Tibial nerve (tissue), 4 donors: ENCODE measurements at places on chromosomes 6 and 20. TPM values are rescaled to one million over a fixed set of nuclear protein-coding genes. Genes with fewer than 3 reads are reported as not detected.
A peak's percentile ranks its signal among the peaks of the same experiment; 100 is the strongest.

DNA sequence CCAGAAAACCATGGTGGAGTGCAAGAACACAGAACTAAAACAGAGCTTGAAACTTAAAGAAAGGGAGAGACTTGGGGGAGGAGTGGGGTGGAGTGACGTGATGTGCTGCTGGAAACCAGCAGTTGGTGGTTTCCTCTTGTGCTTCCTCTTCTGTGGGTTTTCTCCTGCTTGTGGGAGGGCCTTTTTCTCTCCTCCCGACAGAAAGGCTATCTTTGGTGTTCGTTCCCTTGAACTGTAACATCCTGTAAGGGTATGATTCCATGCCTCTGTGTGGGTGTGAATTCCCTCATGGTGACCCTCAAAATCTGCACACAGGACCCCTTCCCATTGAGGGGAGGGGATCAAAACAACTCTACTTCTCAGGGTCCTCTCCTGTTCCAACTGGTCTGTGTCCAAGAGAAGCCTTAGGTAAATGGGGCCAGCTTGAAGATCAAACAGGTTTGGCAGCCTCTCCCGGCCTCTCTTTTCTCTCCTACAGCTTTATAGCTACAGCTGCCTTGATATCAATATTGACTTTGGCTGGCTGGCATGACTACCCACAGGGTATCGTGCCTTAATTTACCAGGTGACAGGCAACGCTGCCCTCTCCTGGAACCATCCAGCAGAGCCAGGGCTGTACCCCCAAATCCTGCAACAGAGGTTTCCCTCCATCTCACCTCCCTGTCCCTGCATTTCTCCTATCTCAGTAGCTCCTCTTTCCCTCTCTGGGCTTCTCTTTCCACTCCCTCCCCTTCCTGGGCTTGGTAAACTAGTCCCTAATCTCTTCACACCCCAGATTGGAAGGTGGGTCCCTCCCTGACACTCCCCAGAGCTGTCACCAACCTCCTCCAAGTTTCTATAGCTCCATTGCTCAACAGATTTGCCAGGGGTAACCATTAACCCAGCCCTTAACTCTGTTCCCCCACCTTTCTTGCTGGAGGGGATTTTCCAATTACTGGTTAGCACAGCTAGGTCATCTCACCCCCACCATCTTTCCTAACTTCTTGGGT, 1.5 kb upstream of the MSH5 start:
- H3K36me3 ChIP-seq, result peaks cover 4% of the 10 kb centered on the region
- peaks cover 42% of the 10 kb centered on the region for H3K4me1 ChIP-seq
- peak; percentile 52 for DNase-seq
- H3K27me3 ChIP-seq, result no peaks in the 10 kb centered on the region
- H3K27ac ChIP-seq, result peak overlapping the region; percentile 34

DNA sequence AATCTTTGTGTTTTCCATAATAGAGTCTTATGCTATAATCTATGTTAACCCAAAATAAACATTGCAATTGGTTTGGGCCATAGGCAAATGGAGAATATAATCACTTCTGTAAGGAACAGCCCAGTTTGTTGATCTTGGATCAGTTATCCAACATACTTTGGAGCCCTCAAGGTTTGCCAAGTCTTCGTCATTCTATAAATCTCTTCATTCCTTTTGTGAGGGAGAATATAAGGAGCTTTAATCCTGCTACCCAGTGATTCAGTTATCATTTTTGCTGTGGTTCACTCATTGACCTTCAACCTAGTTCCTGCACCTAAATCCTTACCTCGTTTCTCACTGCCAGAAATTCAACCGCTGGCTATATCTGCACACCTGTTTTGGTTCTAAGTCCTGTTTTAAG, 500.3 kb upstream of the PTCHD4 start:
- H3K27ac ChIP-seq, result no peak overlapping the region
- no peak for DNase-seq
- no peak overlapping the region for H3K4me3 ChIP-seq
- H3K36me3 ChIP-seq, result no peaks in the 10 kb centered on the region
- H3K4me1 ChIP-seq, result no peaks in the 10 kb centered on the region

- no peak overlapping the region for H3K4me3 ChIP-seq
- DNase-seq, result no peak
- no peak overlapping the region for H3K27ac ChIP-seq
Observed at GRCh38 chr20:582204-582603, 27.9 kb downstream of the TCF15 start.

DNA sequence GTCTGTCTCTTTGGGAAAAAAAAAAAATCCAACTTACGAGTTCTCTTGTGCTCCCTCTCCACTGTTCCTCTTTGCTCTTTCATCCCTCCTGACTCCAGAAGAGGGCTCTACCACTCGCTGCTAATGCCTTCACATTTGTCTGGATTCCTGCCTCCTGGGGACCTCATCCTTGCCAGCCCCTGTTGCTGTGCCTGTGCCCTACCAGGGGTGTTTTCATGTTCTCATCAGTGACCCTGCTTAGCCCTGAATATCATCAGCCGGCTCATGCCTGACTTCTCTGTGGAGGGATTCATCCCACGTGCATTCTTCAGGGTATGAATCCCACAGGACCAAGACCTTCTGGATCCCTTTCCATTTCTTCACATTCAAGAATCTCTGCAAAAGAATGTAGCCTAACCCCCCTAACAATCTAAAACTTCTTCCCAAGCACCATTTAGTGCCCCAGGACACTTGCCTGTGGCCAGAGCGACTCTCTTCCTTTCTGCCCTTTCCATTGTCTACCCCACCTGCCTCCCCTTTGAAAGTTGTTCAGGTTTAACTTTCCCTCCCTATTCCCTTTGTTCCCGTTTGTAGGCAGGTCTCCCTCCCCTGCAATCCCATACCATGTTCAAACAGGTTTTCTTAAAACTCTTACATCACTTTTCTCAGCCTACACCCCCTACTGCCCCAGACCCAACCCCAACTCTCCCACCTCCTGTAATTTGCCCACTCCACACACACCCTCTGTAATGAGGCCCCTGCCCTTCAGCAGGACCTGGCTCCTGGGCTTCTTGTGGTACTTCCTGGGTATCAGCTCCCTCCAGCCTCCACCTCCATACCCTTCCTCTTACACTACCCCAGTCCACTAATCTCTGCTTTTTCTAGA, 50.2 kb downstream of the RREB1 start:
- no peak for DNase-seq
- H3K27ac ChIP-seq, result no peak overlapping the region
- H3K27me3 ChIP-seq, result no peaks in the 10 kb centered on the region
- no peaks in the 10 kb centered on the region for H3K4me1 ChIP-seq

DNAH8 gene
- not detected for total RNA-seq

- no peak overlapping the region for H3K27ac ChIP-seq
- peak; percentile 46 for DNase-seq
- H3K27me3 ChIP-seq, result no peaks in the 10 kb centered on the region
- H3K36me3 ChIP-seq, result no peaks in the 10 kb centered on the region
- no peak overlapping the region for H3K4me3 ChIP-seq
- peaks cover 6% of the 10 kb centered on the region for H3K4me1 ChIP-seq
Observed at GRCh38 chr6:14665827-14666724, 548.5 kb downstream of the CD83 start.

DNA sequence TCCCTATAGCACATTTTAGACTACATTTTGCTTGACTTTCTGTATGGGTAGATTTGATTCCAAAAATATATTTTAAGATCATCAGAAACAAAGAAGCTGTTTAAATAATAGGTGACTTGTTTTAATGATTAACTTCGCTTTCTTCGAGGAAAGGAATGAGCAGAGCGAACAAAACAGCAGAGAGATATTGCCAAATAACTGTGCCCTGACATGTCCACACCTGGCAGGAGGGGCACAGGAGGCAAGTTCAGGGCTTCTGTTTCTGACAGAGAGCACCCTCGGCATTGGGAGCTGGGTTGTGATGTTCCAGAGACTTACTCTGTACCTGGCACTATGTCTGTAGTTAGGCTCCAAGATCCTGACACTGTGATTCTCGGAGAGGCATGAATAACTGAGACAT, 155.7 kb upstream of the SASH1 start:
- no peaks in the 10 kb centered on the region for H3K36me3 ChIP-seq
- DNase-seq, result no peak
- H3K27ac ChIP-seq, result no peak overlapping the region
- H3K4me1 ChIP-seq, result no peaks in the 10 kb centered on the region

ATP6V1G2 gene
- 2.0 TPM for total RNA-seq

GRCh38 chr6:75305573-75305972, 21.0 kb upstream of the TMEM30A start:
- no peak overlapping the region for H3K4me3 ChIP-seq
- no peaks in the 10 kb centered on the region for H3K27me3 ChIP-seq
- DNase-seq, result no peak
- no peaks in the 10 kb centered on the region for H3K4me1 ChIP-seq
- no peak overlapping the region for H3K27ac ChIP-seq

GRCh38 chr6:51844336-51844735, 243.1 kb downstream of the PKHD1 start:
- H3K27ac ChIP-seq, result no peak overlapping the region
- DNase-seq, result no peak
- H3K27me3 ChIP-seq, result no peaks in the 10 kb centered on the region
- H3K4me1 ChIP-seq, result no peaks in the 10 kb centered on the region
- H3K4me3 ChIP-seq, result no peak overlapping the region

DNA sequence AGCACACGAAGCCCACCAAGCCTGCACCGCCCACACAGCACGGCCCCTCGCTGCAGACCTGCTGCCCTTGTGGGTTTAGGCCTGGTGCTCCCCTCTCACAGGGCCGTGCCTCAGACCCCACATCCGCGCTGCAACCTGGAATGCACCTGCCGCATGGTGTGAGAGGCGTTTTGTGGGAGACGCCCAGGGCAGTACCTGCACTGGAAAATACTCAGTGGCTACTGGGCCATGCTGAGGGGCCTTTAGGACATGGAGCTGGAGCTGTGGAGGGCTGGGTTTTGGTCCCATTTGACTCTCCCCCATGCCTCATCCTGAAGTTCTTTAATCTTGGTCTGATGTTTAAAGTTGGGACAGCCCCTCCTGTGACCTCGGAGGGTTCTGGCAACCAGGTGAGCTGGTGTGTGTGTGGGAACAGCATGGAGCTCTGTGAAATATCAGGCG, 116.3 kb downstream of the ERMARD start:
- no peaks in the 10 kb centered on the region for H3K27me3 ChIP-seq
- no peaks in the 10 kb centered on the region for H3K4me1 ChIP-seq
- no peak for DNase-seq
